ENCODE measurements at places on chromosomes 1 and 21.

GRCh38 chr1:81954534-81955020 is 153.8 kb downstream of the ADGRL2 start:
- DNase-seq: no peak

GRCh38 chr1:235134171-235134570 is 5.5 kb upstream of the TOMM20 start:
- no peak for DNase-seq

GRCh38 chr21:45618287-45618686 is 25.2 kb upstream of the PCBP3 start:
- DNase-seq: no peak

- DNase-seq: peak; percentile 3
Measured at GRCh38 chr21:35933466-35933865, 126.9 kb downstream of the SETD4 start.

DNA sequence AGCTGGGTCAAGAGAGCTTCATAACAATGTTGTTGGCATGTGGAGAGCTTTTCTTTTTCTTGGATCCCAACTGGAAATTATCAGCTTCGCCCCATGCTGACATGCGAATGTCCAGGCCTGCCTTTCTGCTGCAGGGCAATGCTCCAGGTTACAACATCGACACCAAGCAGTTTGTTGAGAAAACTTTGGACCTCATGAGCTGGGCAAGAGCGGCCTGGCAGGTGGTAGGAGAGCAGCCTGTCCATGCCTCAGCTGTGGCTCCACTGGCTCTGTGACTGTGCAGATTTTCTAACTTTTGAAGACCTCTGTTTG is 41.4 kb downstream of the MTARC1 start:
- no peak for DNase-seq

- peak; percentile 26 for DNase-seq
Measured at GRCh38 chr21:35048183-35048601, 910 bp downstream of the RUNX1 start.

GRCh38 chr1:89523572-89524368 is 859 bp upstream of the LRRC8B start:
- peak; percentile 71 for DNase-seq

DNA sequence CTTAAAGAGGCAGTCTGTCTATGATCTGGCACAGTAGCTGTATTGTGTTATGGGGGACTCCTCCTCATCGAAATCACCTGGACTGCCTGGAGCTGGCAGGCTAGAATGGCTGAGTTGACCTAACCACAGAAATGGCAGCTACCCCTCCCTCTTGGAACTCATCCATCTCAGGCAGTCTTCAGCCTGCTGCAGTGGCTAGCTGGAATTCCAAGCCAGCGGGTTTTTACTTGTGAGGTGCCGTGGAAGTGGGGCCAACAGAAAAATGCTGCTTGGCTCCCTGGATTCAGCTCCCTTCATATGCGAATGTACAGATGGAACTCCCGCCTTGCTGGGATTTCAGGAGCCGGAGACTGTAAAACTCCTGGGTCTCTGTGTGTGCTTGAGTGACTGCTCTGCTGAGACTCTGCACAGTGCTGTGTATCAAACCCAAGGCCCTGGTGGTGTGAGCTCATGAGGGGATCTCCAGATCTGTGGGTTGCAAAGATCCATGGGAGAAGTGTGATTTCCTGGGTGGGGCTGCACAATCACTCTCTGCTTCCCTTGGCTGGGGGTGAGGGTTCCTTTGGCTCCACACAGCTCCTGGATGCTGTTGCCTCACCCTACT is 316.9 kb downstream of the CTH start:
- DNase-seq: no peak

- no peak for DNase-seq
Measured at GRCh38 chr1:63487336-63488065, 35.5 kb downstream of the ITGB3BP start.
